ENCODE measurements at places on chromosomes 7 and 10.
A peak's percentile ranks its signal among the peaks of the same experiment; 100 is the strongest.

GRCh38 chr7:111595780-111596179, 33.5 kb upstream of the IMMP2L start:
- H3K27ac ChIP-seq, result no peak overlapping the region
- no peaks in the 10 kb centered on the region for H3K36me3 ChIP-seq
- no peak overlapping the region for H3K4me3 ChIP-seq
- no peaks in the 10 kb centered on the region for H3K27me3 ChIP-seq

DNA sequence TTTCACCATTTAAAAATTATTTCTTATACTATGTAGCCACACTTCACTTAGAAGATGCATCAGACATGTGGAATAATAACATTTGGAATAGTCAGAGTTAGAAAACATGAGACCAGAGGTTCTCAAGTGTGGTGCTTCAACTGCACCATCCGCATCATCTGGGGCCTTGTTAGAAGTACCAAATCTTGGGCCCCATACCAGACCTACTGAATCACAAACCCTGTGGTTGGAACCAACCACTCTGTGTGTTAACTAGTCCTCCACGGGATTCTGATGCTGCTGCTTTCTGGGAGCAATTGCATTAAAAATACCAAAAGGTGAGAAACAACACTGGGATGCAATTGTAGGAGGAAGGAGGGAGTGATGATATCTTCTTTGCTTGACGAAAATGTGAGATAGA, 125.2 kb downstream of the GNAT3 start:
- no peak overlapping the region for H3K4me3 ChIP-seq
- no peak for DNase-seq
- H3K27ac ChIP-seq, result no peak overlapping the region
- no peaks in the 10 kb centered on the region for H3K27me3 ChIP-seq
- H3K4me1 ChIP-seq, result no peaks in the 10 kb centered on the region
- no peaks in the 10 kb centered on the region for H3K36me3 ChIP-seq

DNA sequence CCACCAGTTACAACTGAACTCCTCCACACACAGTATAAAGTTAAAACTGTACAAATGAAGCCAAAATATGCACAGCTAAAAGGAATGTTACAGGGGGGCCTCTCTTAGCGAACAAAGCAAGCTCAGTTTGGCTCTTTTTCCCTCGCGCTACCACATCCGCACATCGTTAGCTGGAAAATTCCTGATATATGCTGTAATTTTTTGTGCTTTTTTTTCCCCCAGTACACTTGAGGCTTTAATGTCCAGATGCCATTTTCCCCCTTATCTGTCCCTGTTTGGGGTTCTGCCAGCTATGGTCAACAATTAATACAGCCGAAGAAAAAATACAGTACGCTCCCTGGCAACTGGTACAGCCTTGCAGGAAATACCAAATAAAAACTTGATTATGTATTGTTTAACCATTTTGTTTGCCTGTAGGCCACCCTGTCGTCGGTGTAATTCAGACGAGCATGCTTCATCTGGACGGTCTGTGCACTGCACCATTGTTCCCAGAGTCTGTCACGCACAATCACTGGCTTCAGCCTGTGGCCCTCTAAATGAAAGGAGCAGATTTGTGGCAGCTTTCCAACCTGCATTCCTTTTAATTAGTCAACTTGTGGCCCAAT, 108.1 kb upstream of the FAM133B start:
- H3K27me3 ChIP-seq, result no peaks in the 10 kb centered on the region
- DNase-seq, result no peak
- 0 out of 2 replicates have a peak, but pooled peaks cover 3% of the 10 kb centered on the region for H3K36me3 ChIP-seq
- no peak overlapping the region for H3K27ac ChIP-seq
- H3K4me1 ChIP-seq, result no peaks in the 10 kb centered on the region

GRCh38 chr10:81866753-81867152, 8.2 kb upstream of the NRG3 start:
- no peaks in the 10 kb centered on the region for H3K4me1 ChIP-seq
- no peaks in the 10 kb centered on the region for H3K36me3 ChIP-seq
- DNase-seq, result no peak
- H3K27ac ChIP-seq, result no peak overlapping the region
- H3K4me3 ChIP-seq, result no peak overlapping the region
- H3K27me3 ChIP-seq, result no peaks in the 10 kb centered on the region

- no peak for DNase-seq
- no peak overlapping the region for H3K4me3 ChIP-seq
- H3K27ac ChIP-seq, result no peak overlapping the region
- H3K36me3 ChIP-seq, result no peaks in the 10 kb centered on the region
Measured at GRCh38 chr7:39349452-39350123, 216.6 kb upstream of the YAE1 start.

DNA sequence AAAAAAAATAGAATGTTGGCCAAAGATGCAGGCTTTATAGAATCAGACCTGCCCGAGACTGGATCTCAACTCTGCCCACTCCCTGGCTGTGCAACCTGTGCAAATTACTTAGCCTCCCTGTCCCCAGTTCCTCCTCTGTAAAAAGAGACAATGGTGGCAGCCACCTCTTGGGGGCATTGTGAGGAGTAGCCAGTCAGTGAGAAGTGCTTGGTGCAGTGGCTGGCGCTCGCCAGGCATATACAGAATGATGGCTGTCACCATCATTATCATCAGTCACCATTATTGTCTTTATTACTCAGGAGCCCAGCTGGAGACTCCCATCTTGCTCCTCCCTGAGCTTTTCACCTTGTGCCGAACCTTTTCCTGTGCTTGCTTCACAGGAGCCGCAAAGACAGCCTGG, 29.4 kb upstream of the TRIM8 start:
- no peak overlapping the region for H3K4me3 ChIP-seq
- no peaks in the 10 kb centered on the region for H3K27me3 ChIP-seq
- no peak for DNase-seq
- H3K36me3 ChIP-seq, result no peaks in the 10 kb centered on the region
- no peak overlapping the region for H3K27ac ChIP-seq

DNA sequence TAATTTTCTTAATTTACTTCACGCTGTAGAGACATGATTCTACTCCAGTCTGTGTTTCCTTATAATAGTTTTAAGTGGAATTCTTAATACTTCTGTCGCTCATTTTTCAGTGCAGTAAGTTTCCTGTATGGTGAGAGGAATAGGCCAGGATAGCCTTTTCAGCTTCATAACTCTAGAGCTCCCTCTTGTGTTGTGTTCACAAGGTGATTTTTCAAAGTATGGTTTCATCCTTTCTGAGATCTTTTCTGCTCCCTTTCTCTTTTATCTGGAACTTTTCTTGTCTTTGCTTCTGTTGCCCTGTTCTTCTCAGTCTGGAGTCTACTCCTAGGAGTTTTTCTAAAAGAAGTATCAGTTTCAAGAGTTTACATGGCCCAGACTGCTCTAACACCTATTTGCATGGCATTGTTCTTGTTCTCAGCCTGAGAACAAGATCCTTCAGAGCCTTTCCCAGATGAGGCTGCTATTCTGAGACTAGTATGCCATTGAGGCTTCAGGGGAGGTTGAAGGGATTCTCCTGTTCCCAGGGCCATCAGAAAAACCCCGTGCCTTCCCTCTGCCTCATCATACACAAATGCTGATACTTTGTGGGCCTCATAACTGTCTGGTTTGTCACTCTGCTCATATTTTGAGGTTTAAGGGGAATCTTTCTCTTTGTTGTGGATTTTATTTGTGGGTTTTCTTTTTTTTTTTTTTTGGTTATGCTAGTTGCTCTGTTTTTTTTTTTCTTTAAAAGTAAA, 21.8 kb downstream of the NET1 start:
- H3K27ac ChIP-seq, result no peak overlapping the region
- peaks cover 7% of the 10 kb centered on the region for H3K4me1 ChIP-seq
- no peaks in the 10 kb centered on the region for H3K27me3 ChIP-seq
- peaks cover 16% of the 10 kb centered on the region for H3K36me3 ChIP-seq
- peak; percentile 76 for DNase-seq

- H3K4me3 ChIP-seq, result no peak overlapping the region
- DNase-seq, result peak; percentile 94
- H3K4me1 ChIP-seq, result peaks cover 6% of the 10 kb centered on the region
- no peaks in the 10 kb centered on the region for H3K27me3 ChIP-seq
Measured at GRCh38 chr7:155598810-155599210, 45.7 kb upstream of the RBM33 start.

DNA sequence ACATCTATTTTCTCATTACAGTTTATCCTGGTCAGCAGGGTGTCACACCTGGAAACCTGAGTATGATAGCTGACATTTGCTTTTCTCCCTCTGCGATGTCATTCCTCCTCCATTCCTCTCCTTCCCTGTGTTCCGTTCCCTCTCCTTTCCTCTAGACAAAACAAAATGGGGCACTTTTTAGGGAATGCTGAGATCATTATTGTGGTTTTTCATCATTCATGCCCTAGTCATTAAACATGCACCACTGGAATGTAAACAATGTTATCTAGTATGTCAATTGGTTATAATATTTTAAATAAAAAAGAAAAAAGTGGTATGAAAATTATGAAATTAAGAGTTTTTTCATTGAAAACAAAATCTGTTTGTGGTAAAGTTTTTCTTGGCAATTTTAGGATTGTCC, 132.6 kb downstream of the MAPK8 start:
- H3K4me3 ChIP-seq, result no peak overlapping the region
- no peak overlapping the region for H3K27ac ChIP-seq
- no peaks in the 10 kb centered on the region for H3K4me1 ChIP-seq
- H3K27me3 ChIP-seq, result no peaks in the 10 kb centered on the region
- no peaks in the 10 kb centered on the region for H3K36me3 ChIP-seq

GRCh38 chr10:103583871-103584215, 90.3 kb downstream of the NEURL1 start:
- no peak overlapping the region for H3K27ac ChIP-seq
- no peaks in the 10 kb centered on the region for H3K36me3 ChIP-seq

DNA sequence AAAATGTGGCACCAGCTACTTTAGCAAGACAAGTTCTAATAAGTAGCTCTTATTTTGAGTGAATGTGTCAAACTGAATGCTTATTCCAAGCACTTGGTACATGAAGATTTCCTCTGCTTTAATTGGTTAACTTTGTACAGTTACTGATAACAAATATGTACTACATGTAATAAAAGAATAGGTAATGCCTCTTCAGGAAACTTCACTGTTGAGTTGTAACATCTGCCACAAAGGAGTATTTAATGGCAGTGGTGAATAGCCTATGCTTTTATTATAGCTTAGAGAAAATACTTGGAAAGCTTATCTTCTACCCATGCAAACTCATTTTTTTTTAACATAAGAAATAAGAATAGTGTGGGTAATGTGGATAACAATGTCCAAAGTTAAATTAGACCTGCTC, 82.6 kb downstream of the CYP51A1 start:
- H3K27ac ChIP-seq, result no peak overlapping the region
- no peak overlapping the region for H3K4me3 ChIP-seq
- no peaks in the 10 kb centered on the region for H3K27me3 ChIP-seq

GRCh38 chr10:1152386-1153250, 96.4 kb downstream of the WDR37 start:
- no peak for DNase-seq
- H3K27me3 ChIP-seq, result no peaks in the 10 kb centered on the region
- no peak overlapping the region for H3K4me3 ChIP-seq

- no peaks in the 10 kb centered on the region for H3K4me1 ChIP-seq
- DNase-seq, result no peak
Measured at GRCh38 chr7:135242096-135242684, 8.6 kb downstream of the STRA8 start.

- no peak for DNase-seq
- H3K36me3 ChIP-seq, result no peaks in the 10 kb centered on the region
- no peaks in the 10 kb centered on the region for H3K4me1 ChIP-seq
- no peak overlapping the region for H3K4me3 ChIP-seq
Measured at GRCh38 chr10:110252151-110252550, 44.7 kb downstream of the MXI1 start.

- H3K27ac ChIP-seq, result no peak overlapping the region
- H3K36me3 ChIP-seq, result no peaks in the 10 kb centered on the region
- H3K4me3 ChIP-seq, result no peak overlapping the region
- no peaks in the 10 kb centered on the region for H3K4me1 ChIP-seq
- H3K27me3 ChIP-seq, result no peaks in the 10 kb centered on the region
- no peak for DNase-seq
Measured at GRCh38 chr7:35420656-35421055, 166.8 kb upstream of the TBX20 start.

- H3K4me3 ChIP-seq, result no peak overlapping the region
- H3K27ac ChIP-seq, result no peak overlapping the region
- peaks cover 8% of the 10 kb centered on the region for H3K36me3 ChIP-seq
- H3K4me1 ChIP-seq, result no peaks in the 10 kb centered on the region
Measured at GRCh38 chr10:31528831-31529230, 209.8 kb downstream of the ZEB1 start.

DNA sequence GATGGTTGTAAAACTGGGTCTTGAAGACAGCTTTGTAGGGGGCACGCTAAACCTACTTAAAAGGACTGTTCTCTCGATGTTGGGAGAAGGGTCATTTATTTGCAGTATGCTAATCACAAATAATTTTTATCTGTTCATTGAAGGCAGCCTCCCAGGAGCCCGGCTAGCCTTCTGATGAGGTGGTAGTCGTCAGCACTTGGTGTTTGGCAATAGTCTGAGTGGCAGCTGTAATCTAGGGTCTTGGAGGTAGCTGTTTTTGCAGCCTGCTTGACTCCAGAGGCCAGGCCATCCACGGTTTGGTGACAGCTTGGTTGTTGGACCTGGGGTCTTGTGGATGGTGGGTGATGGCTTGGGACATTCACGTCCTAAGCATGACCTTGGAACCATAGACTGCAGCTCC, 2.2 kb downstream of the GTF2IRD1 start:
- H3K4me1 ChIP-seq, result no peaks in the 10 kb centered on the region
- no peaks in the 10 kb centered on the region for H3K27me3 ChIP-seq
- H3K27ac ChIP-seq, result no peak overlapping the region
- H3K4me3 ChIP-seq, result no peak overlapping the region
- no peaks in the 10 kb centered on the region for H3K36me3 ChIP-seq
- DNase-seq, result no peak

- H3K36me3 ChIP-seq, result no peaks in the 10 kb centered on the region
- H3K4me3 ChIP-seq, result no peak overlapping the region
- DNase-seq, result no peak
- no peaks in the 10 kb centered on the region for H3K4me1 ChIP-seq
Measured at GRCh38 chr10:10462151-10462941, 555.3 kb upstream of the CELF2 start.

DNA sequence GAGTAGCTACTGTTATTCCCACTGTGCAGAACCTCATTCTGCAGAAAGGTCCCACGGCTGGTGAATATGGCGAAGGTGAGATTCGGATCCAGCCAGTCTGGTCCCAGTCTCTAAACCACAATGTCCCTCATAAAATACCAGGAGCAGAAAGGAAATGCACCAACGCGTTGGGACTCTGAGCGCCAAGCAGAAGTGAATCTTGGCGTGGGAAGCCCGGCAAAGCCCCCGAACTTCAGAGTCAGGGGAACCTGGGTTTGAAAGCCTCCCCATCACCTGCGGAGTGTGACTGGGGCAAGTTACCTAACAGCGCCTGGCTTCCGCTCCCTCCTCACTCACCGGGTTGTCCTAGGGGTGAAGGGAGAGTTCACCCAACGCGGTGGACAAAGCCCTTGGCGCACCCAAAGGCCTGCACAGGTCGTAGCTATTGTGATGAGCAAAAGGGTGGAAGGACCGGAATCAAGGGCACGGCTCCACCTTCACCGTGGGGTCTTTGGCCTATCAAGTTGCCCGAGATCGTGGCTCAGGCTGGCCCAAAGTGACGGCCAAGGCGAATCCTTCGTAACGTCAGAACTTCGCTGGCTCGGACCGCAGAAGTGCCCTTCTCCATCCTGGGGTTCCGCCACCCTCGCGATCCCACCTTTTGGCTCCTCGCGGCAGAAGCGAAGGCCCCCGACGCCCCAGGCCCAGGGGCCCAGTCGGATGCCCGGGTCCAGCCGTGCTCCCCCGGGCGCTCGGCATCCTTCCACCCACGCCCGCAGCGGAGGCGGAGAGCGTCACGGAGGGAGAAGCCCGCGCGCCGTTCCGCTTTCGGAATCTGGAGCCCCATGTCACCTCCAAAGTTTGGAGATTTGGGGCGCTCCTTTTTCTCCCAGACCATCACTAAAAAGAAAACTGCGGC, 811 bp downstream of the RGS10 start:
- peak overlapping the region; percentile 79 for H3K4me3 ChIP-seq
- DNase-seq, result peak; percentile 77
- peak overlapping the region; percentile 43 for H3K27ac ChIP-seq
- no peaks in the 10 kb centered on the region for H3K36me3 ChIP-seq

Data from Karpas-422 (cell line).